ENCODE measurements at places on chromosomes 3 and 15.

DNA sequence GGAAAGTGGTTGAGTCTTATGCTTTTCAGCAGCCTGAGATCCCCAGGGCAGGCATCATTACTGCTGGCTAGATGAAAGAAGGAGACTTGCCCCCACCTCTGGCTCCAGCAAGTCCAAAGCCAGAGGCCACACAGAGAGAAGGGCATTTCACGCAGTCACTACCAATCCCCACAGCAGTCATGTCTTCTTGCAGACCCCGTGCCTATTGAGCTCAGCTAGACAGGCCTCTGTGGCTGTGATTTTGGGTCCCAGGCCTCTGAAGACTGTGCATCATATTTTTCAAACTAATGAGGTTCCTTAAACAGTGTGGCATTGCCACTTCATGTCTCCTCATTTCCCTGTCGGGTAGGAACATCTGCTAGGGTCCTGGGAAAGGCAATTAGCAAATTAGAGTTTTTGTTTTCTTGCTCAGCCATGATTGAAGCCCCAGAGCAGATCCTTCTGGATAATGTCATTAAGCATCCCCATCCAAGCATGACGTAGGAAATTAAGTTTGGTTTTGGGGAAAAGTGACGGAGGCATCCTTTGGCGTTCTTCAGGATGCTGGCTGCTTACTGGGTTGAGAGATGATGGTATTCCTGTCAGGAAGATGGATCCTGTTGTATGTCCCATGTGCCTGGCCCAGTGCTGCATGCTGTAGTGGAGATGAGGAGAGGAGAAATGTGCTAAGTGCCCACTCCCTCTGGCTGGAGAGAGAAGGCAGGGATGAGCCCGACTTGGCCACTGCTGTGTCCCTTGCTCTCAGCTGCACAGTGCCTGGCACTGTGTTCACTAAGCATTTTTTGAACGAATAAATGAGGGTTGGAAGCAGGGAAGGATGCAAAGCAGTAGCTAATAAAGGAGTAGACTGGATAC lies 7.0 kb downstream of the SPSB4 start:
- no peak for DNase-seq

GRCh38 chr3:52439426-52440248 lies 5.3 kb downstream of the SEMA3G start:
- no peak for DNase-seq

- DNase-seq: no peak
Observed at GRCh38 chr3:119219069-119219468, 21.6 kb downstream of the B4GALT4 start.

- DNase-seq: no peak
Observed at GRCh38 chr3:169390271-169390670, 273.2 kb downstream of the MECOM start.

DNA sequence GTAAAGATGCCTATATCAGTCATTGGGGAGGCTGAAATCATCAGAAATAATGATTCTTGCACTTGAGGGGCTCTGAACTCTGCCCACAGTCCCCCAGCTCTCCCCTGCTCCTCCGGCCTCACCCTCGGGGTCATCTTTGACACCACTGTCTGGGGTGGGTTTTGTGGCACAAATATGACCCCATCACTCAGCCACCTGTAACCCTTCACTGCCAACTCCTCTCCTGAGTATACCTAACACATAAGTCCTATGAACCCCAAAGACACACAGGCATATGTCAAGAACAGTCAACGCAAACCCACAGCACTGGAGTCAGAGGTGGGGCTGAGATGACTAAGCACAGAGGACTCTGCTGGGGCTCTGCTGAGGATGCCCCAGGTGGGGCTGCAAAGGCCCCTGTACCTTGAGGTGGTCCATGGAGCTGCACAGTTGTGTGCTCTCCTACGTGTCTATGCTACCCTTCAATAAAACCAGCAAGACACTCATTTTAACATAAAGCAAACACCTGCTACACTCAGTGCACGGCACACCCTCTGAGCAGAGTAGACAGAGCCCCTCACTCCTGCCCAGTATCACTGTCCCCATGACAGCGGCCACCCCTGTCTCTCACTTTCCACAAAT lies 29.9 kb downstream of the SLC41A3 start:
- no peak for DNase-seq

DNA sequence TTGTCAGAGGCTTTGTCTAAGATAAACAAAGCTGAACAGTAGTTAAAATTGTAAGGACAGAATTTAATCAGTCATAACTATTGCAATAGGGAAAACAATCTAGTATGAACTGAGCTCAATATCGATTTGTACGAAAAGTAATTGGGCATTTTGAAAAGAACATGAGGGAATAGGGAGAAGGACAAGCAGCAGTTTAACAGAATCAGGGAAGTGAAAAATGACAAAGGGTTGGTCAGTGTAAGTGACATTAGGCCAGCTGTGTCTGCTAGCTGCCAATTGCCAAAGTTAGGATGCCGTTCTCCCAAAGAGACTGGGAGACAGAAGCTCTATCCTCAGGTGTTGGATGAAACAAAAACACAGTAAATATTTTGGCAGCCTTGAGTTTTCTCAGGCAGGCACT lies 3.3 kb upstream of the DNAJA4 start:
- no peak for DNase-seq

- no peak for DNase-seq
Observed at GRCh38 chr3:141380279-141380678, 12.0 kb downstream of the ZBTB38 start.

DNA sequence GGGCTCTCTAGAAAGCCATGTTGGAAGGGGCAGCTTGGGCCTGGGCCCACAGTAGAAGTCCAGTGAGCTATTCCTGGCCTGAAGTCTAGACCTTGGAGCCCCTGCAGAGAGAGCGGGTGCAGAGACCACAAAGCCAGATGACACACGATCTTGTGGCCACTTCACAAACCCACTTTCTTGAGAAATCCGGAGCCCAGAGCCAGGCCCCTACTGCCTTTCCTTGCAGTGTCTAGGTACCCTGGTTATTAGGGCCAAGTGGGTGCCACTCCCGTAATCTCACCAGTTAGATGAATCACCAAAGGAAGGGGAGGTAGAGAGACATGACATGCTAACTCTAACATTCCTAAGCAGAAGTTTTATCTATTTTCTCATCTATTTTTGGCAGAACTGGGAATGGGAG lies 72.5 kb upstream of the ADAMTSL3 start:
- DNase-seq: no peak

GRCh38 chr3:32313723-32314473 lies 75.4 kb downstream of the CMTM8 start:
- no peak for DNase-seq

- DNase-seq: no peak
Observed at GRCh38 chr3:109234300-109234699, 82.0 kb downstream of the DPPA2 start.

DNA sequence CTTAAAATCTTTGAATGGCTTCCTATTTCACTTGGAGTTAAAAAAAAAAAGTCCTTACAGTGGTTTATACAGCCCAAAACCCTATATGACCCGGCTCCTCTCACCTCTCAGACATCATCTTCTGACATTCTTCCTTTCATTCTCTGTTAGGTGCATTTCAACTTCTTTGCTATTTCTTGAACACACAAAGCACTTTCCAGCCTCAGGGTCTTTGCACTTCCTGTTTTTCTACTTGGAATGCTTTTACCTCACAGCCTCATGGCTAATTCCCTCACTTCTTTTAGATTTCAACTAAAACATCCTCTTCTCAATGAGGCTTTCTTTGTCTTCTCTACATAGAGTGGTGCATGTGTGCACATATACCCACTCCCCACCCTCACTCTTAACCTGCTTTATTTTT lies 91.0 kb upstream of the MB21D2 start:
- DNase-seq: no peak

- peak; percentile 77 for DNase-seq
Observed at GRCh38 chr3:58491506-58492402, at the start of gene KCTD6. TSS of gene KCTD6 (plus strand) at chr3:58492096. CDS start at chr3:58498756, 6,660 bp downstream.

GRCh38 chr3:160451602-160452001 lies 2.0 kb upstream of the TRIM59 start:
- no peak for DNase-seq

- DNase-seq: no peak
Observed at GRCh38 chr3:175378348-175378747, 519.2 kb downstream of the NAALADL2 start.

- no peak for DNase-seq
Observed at GRCh38 chr3:183817639-183818038, 7.7 kb downstream of the MAP6D1 start.

DNA sequence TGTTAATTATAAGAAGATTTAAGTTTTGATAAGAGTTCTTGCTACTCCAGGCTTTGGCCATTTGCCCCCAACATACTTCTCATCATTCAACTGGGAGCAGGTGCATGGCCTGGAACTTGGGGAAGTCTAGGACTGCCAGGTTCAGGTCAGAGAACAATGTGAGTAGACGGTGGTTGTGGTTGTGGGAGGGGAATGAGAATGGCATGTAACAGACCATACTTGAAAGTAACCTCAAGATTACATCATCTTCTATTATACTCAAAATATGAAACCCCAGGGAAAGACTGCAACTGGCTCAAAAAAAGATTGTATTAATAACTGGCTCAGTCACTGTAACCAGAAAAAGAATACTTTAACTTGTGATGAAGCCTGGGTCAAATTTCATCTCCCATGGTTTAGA lies 364.9 kb upstream of the DPPA4 start:
- DNase-seq: no peak

GRCh38 chr15:49331951-49332350 lies 91.1 kb upstream of the FGF7 start:
- DNase-seq: no peak

DNA sequence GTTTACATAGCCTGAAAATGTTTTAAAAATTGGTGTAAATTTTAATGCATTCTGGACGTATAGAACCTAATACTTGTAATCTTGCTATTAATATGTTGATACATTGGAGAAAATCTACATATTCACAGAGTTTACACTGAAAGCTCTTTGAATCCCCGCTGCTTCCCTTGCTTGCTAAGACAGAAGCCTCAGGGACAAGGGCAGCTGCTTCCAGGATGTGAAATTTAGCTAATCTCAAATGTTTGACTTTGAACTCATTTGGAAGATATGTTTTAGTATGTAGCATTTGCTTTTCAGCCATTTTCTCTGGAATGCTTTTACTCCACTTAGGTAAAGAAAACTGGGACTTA lies 172.0 kb downstream of the RBMS3 start:
- DNase-seq: no peak

GRCh38 chr15:101549647-101550046 lies 60.1 kb upstream of the PCSK6 start:
- DNase-seq: no peak

GRCh38 chr3:59857589-59858346 lies 807.9 kb upstream of the CFAP20DC start:
- DNase-seq: peak; percentile 63

- no peak for DNase-seq
Observed at GRCh38 chr3:170117134-170117533, 64.4 kb downstream of the PHC3 start.

DNA sequence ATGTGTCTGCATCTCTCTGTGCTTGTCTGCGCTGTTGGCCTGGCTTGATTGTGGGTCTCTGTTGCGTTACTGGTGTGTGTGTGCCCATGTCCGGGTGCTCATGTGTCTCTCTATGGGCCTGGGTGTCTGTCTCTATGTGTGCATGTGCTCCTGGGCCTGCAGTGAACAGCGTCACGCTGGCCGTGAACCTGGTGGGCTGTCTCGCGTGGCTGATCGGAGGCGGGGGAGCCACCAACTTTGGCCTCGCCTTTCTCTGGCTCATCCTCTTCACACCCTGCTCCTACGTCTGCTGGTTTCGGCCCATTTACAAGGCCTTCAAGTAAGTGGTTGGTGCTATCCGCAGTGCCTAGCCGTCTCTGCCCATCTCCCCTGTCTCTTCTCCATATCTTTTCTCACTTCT lies 7.0 kb upstream of the PPCDC start:
- no peak for DNase-seq

GRCh38 chr3:68999158-68999557 lies 14.3 kb downstream of the EOGT start:
- no peak for DNase-seq

- no peak for DNase-seq
Observed at GRCh38 chr15:27743638-27744037, 355.5 kb downstream of the OCA2 start.

GRCh38 chr15:85316244-85316934 lies 64.0 kb upstream of the AKAP13 start:
- DNase-seq: no peak

DNA sequence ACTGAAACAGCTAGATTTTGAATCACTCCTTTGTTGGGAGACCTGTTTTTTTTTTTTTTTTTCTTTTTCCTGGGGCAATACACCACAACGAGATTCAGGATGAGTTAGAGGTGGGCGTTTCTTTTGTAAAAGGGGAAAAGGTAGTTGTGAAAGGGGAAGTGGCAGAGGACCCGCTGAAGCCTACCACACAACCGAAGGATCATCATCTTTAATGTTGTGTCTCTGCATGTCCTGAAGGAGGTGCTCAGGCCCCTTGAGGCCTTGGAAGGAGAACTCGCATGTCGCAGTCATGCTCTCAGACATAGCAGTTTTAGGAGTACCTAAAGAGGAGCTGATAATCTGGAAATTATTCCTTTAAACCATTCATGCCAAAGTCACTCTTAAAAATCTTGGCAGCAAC lies 137.9 kb upstream of the LRIG1 start:
- DNase-seq: no peak

- DNase-seq: no peak
Observed at GRCh38 chr3:117101697-117102096, 392.1 kb downstream of the TUSC7 start.

GRCh38 chr3:43526956-43527355 lies 94.9 kb downstream of the ANO10 start:
- DNase-seq: no peak

DNA sequence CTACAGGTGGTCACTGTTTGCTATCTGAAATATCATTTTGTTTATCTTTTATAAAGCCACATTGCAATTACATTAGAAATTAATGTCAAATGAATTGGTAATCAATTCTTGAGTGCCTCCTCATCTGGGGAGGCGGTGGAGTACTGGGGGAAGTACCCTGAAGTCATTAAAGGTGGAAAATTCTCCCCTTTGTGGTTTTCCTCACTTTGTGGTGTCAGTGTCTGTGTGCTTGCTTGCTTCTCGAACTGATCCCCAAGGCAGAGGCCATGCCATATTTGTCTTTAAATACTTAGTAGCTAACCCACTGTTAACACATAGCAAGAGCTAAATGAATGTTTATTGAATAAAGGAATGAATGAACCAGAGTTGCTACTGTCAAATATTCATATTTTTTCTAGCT lies 40.5 kb upstream of the CCK start:
- DNase-seq: no peak

- DNase-seq: peak; percentile 23
Observed at GRCh38 chr15:100529556-100529955, 806 bp upstream of the CERS3 start.

- no peak for DNase-seq
Observed at GRCh38 chr3:127706785-127707351, 34.1 kb downstream of the ABTB1 start.

All from NCI-H1105 treated with DMSO at 0.1 percent for 48 hours (cell line).